ENCODE measurements at places on chromosomes 5 and 9.
A peak's percentile ranks its signal among the peaks of the same experiment; 100 is the strongest.

DNA sequence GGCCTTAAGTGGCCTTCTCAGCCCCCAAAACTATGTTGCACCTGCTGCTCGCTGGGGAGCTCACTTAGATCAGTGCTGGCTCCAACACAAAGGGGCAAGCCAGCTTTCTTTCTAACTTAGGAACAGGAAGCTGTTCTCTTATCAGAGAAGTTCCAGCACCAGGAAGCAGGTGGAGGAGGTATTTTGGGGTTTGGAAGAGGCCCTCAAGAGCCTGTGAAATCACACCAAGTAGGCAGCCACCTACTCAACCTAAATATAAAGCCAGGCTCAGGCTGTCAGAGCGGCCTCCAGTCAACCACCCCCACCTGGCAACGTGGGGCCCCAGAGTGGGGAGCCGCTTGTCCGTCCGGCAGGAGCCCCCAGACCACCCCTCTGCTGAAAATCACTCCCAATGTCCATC lies 152.8 kb downstream of the OLFM1 start:
- no peak for DNase-seq

- DNase-seq: peak; percentile 26
Observed at GRCh38 chr5:68169903-68170302, 45.7 kb upstream of the PIK3R1 start.

- no peak for DNase-seq
Observed at GRCh38 chr5:10161778-10162177, 87.9 kb downstream of the ATPSCKMT start.

GRCh38 chr9:127154390-127155191 lies 32.2 kb upstream of the ANGPTL2 start:
- DNase-seq: no peak

DNA sequence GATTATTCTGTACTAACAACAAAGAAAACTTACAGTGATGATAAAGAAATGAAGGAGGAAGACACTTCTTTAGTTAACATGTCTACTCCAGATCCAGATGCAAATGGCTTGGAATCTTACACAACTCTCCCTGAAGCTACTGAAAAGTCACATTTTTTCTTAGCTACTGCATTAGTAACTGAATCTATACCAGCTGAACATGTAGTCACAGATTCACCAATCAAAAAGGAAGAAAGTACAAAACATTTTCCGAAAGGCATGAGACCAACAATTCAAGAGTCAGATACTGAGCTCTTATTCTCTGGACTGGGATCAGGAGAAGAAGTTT lies 67.9 kb downstream of the VCAN start:
- no peak for DNase-seq
